T-helper 9 cell (primary cell): ENCODE measurements at places on chromosomes 7 and 10.

DNA sequence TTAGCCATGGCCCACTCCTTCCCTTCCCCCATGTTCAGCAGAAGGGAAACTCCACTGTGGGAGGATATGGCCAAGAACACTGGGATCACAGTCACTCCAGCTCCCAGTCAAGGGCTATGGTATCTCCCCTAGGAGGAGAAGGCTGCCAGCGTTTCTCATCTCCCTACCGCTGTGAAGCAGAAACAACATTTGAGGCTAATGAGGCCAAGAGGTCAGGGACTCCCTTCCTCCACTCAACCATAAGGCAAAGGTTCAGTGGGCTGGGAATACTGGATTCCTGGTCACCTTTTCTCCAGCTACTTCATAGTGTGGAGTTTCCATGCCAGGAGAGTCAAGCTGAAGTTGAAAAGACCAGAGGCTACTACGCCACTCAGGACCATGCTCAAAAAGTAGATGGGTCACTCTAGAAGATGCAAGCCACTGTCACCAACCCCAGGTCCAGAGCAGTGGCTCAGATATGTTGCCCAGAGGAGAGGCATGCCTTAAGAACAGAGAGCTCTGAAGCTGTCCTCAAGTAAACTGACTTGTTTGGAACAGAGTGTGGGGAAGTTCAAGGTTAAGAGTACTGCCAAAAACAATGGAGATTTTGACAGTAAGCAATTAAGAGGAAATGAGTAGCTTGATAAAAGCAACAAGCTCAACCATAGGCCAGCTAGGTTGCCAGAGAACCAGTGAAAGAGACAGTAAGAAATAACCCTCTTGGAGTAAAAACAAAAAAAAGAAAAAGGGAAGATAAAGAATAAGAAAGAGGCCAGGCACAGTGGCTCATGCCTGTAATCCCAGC lies 3.8 kb upstream of the TMEM140 start:
- no peak for DNase-seq

DNA sequence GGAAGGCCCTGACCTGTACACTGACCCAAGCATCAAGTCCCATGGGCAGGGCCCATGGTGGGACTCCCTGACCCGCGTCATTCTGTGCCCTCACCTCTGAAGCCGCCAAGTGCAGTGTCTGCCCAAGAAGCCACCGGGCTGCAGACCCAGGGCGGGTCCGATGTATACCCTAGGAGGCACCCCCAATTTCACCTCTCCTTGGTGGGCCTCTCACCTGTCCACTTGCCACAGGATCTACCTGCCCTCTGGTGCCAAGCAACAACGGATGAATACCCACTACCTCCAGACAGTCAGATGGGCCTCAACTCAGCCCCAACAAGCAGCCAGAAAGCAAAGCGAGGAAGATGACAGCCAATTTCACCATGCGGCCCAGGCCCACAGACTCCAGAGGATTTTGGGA lies 92.6 kb downstream of the CTBP2 start:
- DNase-seq: no peak

DNA sequence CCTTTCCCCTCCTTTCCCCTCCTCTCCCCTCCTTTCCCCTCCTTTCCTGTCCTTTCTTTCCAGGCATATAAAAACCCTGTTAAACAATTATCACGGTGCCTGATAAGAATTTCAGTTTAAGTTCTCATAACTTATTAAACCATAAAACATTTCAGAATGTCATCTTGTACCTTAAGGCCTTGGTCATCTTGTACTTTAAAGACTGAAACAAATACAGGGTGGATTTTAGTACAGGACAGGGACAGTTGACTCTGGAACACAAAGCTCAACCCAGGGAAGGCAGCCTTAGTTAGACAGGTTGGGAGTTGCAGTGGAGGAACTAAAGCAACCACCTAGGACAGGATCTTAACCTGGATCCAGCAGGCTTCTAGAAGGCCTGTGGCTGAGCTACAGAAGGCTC lies 1.2 kb downstream of the AGR3 start:
- DNase-seq: no peak

GRCh38 chr10:68553138-68553537 lies 7.0 kb upstream of the TET1 start:
- no peak for DNase-seq

DNA sequence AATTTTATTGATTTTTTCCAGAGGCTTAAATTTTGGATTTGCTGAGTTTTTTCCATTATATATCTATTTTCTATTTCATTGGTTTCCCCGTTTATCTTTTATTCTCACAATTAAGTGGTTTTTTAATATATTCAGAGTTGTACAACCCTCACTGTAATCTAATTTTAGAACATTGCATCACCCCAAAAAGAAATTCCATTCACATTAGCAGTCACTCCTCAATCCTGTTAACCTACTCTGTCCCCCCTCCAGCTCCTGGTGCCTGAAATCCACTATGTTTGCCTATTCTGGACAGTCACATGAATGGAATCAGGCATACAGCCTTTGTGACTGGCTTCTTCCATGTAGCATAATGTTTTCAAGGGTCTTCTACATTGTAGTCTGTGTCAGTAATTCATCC lies 55.8 kb upstream of the ITGA8 start:
- DNase-seq: no peak

GRCh38 chr10:52578871-52579405 lies 193.6 kb downstream of the MBL2 start:
- DNase-seq: no peak

GRCh38 chr10:30784897-30785605 lies 155.5 kb upstream of the LYZL2 start:
- no peak for DNase-seq

DNA sequence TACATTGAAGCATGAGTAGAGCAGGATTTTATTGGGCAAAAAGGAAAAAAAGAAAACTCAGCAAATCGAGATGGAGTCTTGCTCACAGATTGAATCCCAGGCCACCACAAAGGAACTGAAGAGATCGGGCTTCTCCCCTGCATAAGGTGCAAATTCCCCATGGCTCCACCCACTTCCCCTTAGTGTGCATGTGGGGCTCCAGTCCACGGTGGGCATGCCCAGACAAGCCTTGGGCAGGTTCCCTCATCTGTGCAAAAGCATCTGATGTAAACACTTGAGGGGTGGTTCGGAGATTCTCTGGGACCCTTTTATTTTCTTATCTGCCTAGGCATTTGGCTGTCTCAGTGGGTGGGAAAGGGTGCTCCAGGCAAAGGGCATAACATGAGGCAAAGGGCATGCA lies 150.7 kb downstream of the CFTR start:
- DNase-seq: no peak

GRCh38 chr7:70640266-70640833 lies 491.6 kb upstream of the GALNT17 start:
- no peak for DNase-seq

GRCh38 chr10:22605168-22605567 lies 109.2 kb downstream of the PIP4K2A start:
- DNase-seq: no peak

DNA sequence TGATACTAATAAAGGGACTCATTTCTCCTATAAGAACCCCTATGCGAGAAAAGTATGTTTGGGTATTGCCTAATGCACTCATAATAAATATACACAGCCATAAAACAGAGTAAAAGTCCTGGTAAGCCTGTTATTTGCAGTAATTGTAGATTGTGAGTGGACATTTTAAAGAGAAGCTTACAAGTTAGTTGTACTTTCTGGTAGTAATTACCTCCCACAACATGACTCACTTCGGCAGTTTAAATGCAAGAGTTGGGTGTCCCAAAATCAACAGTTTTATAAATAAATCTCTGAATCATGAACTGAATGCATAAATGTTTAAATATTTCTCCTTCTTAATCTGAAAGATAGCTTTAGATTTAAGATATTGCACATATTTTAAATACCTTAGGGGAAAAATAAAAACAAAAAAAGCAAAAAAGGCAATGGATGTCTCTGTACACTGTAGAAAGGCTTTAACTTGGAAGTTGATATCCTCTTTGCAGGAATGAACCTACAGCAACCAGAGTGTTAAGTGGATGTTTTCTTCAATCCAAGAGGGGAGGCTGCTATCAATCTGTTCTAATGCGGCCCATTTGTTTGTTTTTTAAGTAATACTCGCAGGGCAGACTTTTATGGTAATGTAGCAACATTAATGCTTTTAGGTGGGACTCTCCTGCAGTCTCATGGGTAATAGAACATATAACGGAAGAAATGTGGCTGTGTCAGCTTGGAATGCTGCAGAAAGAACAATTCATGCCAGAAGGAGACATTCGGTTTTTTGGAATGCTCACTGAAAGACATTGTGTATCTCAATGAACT lies 57.3 kb upstream of the ZEB1 start:
- DNase-seq: no peak

GRCh38 chr7:104985259-104985617 lies 28.8 kb upstream of the KMT2E start:
- no peak for DNase-seq

- DNase-seq: no peak
Measured at GRCh38 chr7:28075674-28076358, 104.8 kb downstream of the JAZF1 start.

DNA sequence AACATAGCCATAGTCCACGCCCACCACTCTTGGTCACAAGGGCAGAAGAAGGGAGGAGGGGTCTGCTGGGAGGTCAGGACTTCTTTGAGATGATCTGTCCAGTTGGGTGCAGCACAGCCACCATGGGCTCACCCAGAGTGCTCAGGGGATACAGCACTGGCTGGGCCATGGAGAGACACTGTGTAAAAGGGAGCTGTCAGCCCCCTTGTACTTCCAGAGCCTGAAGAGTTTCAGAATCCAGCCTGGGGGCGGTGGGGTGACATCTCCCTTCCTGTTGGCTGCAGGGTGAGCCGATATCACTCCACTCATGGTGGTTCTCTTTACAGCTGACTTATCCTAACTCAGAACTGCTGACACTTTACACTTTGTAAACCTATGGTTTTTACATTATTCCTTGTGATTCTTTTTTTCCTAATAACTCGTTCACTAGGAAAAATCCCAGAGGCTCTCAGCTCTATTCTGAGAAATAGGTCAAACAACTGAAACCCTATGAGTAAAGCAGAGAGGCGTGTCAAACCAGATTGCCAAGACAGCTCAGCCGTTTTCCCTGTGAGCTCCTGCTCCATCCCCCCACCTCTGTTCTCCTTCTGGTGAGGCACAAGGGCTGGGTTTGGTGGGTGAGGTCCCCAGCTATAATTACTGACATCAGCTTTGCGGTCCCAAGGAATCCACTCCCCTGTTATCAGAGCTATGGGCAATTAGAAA lies 3.2 kb upstream of the MRPS24 start:
- DNase-seq: no peak

DNA sequence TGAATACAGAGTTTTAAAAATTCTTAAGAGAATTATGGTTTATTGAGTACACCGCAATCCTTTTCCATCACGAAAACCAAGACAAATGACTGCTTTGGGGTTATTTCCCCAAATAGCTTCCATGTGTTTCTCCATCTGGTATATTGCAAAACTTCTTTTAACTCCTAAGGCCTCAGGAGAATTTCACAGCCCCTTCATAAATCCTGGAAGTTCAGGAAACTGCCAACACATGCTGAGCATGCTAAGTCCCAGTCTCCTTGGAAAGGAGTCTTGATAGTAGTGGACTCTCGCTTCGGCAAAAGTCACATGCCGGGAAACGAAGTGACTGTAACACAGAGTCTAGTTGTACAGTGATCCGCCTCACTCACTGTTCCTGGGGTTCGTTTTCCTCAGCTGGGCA lies 88.1 kb upstream of the RSU1 start:
- DNase-seq: no peak

DNA sequence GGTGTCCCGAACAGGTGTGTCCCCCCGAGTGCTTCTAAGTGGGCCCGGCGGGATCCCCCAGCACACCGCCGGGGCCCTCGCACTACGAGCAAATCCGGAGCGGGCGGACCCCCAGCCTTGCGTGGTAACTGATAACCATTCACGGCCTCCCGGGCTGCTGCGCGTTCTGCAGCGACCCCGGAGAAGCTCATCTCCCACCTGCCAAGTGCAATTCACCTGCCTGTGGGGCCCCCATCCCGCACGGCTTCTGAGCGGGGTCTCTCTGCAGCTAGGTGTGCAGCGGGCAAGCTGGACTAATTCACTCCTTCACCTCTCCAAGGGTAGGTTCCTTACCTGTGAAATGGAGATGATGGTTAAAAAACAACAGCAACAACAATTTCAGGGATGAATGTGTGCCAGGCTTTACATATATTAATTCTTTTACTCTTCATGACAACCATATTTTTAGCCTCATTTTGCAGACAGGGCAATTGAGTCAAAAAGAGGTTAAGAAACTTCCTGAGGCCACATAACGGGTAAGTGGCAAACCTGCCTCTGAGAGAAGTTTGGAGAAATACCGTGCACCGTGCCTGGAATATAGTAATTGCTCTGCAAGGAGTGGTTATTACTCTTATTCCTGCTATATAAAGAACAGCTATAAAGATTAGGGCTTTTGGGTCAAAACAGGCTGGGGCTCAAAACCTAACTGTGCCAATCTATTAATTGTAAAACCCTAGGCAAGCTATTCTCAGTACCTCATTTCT lies 652 bp upstream of the PODXL start:
- DNase-seq: no peak

DNA sequence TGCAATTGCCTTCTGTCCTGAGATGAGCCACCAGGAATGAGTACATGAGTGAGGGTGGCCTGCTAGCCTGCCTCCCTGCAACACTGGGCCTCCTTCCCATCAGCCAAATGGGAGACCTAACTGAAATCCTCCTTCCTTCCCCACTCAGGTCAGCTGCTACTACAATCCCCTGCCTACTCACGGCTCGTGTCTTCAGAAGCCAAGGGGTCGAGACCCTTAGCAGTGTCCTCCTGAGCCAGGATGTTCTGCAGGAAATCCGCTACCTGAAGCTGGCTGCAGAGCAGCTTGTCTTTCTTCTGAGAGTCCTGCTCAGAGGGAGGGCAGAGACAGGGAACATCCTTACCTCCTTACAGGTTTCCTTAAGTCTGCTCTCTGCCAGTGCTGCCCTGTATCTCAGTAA lies 1.2 kb downstream of the ZWINT start:
- DNase-seq: no peak

GRCh38 chr7:13602036-13602435 lies 387.4 kb downstream of the ETV1 start:
- no peak for DNase-seq

GRCh38 chr7:149664666-149665065 lies 108.7 kb downstream of the ZNF467 start:
- DNase-seq: no peak

- no peak for DNase-seq
Measured at GRCh38 chr10:121961456-121961855, 13.6 kb downstream of the NSMCE4A start.

DNA sequence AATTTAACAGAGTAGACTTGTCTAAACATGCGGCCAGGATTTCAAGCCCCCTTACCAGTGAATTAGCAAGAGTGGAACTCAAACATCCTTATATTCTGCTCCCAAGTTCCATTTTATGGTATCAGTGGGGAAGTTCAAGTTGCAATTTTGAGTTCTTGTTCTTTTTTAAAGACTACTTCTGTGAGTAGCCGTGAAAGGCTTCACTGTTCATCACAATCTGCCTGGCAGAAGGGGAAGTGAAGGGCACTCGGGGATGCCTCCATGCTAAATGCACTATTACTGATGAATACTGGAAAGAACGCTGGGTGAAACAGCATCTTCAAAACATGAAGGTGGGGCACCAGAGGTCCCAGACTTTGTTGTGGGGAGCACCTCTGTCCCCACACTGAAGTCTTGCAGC lies 22.4 kb upstream of the FGL2 start:
- DNase-seq: no peak

- no peak for DNase-seq
Measured at GRCh38 chr7:75953931-75954330, 39.0 kb downstream of the POR start.
